ENCODE measurements at places on chromosomes 4 and X.

DNA sequence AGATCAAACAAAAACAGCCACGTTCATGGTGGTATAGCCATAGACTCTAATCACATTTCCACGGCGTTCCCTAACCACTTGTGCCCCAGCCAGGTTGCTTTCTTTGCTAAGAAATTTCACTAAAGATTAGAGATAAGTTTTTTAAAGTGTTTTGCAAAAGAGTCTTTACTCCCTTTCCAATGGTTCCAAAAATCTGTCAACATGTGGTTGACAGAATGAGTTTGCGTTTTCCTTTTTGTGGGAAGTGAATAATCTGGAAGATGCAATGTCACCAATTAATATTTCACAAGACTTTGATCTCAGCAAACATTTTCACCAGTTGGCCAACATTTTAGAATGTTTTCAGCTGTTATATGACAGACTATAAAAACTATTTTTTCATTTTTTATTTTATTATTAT is 35.3 kb downstream of the CXCL1 start:
- no peak for DNase-seq

DNA sequence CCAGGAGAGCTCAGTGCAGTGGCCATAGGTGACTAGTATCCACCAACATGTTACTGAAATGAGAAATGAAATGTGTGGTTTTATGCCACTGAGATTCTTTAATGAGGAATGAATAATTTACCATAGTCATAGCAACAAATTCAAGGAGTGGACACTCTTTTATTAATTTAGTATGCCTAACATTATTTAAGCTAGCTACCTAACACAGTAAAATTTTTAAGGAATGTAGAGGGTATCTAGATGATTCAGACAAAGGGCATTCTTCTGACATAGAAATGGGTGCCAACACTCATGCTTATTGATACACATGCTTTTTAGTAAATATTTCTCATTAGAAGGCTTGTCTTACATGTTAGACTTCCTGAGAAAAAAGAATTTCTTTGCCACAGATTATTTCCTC is 33.3 kb upstream of the SULT1B1 start:
- no peak for DNase-seq

GRCh38 chrX:154828016-154828408 is 6.5 kb downstream of the SMIM9 start:
- DNase-seq, result no peak

DNA sequence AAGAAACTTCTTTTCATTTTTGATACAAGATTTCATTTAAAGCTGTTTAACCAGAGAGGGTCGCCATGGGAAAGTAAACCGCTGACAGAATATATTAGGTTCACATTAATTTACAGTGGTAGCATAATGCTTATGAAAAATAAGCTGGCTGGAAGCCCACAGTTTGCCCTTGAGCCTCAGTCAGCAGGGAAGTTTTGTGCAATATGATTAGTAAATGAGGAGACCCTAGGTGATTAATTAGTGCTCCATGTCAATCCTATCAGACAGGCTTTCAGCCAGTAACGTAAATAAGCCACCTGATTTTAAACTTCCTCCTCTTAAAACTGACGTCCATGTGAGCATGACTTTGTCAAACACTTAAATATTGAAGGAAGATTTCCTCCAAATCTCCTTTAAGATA is 134.2 kb downstream of the TSPAN5 start:
- DNase-seq, result peak; percentile 15

DNA sequence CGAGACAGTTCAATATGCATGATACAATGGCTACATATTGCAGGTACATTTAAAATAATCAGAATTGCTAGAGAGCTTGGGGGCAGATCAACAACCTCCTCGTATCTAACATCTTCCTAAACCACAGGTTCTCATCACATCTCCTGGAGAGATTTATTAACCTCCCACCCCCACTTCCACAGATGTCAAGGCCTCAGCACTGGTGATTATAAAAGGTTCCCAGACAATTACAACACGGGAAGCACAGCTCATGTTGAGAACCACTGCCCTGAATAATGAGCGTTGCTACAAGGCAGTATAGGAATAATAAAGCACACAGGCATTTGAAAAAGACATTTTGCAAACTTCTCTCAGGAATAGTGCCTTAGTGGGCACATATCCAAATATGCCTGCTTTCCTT is 42.8 kb downstream of the ELOVL6 start:
- peak; percentile 28 for DNase-seq

GRCh38 chrX:56928546-56928945 is 66.8 kb downstream of the SPIN3 start:
- no peak for DNase-seq

GRCh38 chr4:39201963-39202362 is 19.6 kb downstream of the WDR19 start:
- DNase-seq, result no peak

DNA sequence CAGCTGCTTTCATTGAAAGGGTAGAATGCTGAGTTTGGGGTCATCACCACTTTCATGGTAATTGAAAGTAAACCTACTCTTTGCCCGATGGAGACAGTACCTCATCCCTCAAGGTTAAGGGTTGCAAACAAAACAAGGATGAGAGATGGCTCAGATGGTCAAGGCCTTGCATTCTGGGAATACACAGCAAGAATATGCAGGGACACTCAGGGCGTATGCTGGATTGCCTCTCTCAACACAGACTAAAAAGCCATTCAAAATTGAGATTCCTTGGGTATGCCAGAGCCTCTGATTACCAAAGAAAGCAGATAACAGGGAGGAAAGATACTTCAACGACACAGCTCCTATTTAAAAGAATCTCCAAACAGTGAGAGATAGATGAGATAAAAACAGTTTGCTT is 310.4 kb downstream of the ARAP2 start:
- DNase-seq, result no peak

GRCh38 chr4:23999714-24000469 is 110.0 kb upstream of the PPARGC1A start:
- DNase-seq, result no peak

Data from iris pigment epithelial cell (primary cell).